ENCODE measurements at places on chromosomes 6 and 20. TPM values are rescaled to one million over a fixed set of nuclear protein-coding genes. Genes with fewer than 3 reads are reported as not detected.

The CEP162 gene
- 2.2 TPM for total RNA-seq

The LST1 gene
- total RNA-seq, result not detected

The ADGB gene
- total RNA-seq, result not detected

The TCF15 gene
- total RNA-seq, result not detected

The CHRNA4 gene
- total RNA-seq, result not detected

The PNPLA1 gene
- 0.38 TPM for total RNA-seq

The C6orf58 gene
- not detected for total RNA-seq

The MUC21 gene
- not detected for total RNA-seq

The GPLD1 gene
- total RNA-seq, result 0.10 TPM

The TNFAIP3 gene
- 1.2 TPM for total RNA-seq
